ENCODE measurements at places on chromosomes 6 and 20.
A peak's percentile ranks its signal among the peaks of the same experiment; 100 is the strongest.

GRCh38 chr6:141484711-141485110, 648.0 kb upstream of the GJE1 start:
- peak; percentile 95 for DNase-seq

- DNase-seq, result no peak
These were observed 19.0 kb downstream of the HECA start for GRCh38 chr6:139153855-139154254.

GRCh38 chr6:57261926-57262325, 39.8 kb upstream of the RAB23 start:
- no peak for DNase-seq

- DNase-seq, result no peak
These were observed 6.8 kb downstream of the PCSK2 start for GRCh38 chr20:17233626-17234025.
